ENCODE measurements at places on chromosomes 1 and 21. TPM values are rescaled to one million over a fixed set of nuclear protein-coding genes. Genes with fewer than 3 reads are reported as not detected.
A peak's percentile ranks its signal among the peaks of the same experiment; 100 is the strongest.

NCAM2 gene
- total RNA-seq = 34.0 TPM

- H3K4me3 ChIP-seq = no peak overlapping the region
- DNase-seq = no peak
- H3K27me3 ChIP-seq = no peaks in the 10 kb centered on the region
- peak overlapping the region; percentile 47 for H3K27ac ChIP-seq
- no peaks in the 10 kb centered on the region for H3K36me3 ChIP-seq
These were observed 44.1 kb upstream of the C1orf105 start for GRCh38 chr1:172376431-172376830.

MMP23B gene
- total RNA-seq = 70.3 TPM

DNA sequence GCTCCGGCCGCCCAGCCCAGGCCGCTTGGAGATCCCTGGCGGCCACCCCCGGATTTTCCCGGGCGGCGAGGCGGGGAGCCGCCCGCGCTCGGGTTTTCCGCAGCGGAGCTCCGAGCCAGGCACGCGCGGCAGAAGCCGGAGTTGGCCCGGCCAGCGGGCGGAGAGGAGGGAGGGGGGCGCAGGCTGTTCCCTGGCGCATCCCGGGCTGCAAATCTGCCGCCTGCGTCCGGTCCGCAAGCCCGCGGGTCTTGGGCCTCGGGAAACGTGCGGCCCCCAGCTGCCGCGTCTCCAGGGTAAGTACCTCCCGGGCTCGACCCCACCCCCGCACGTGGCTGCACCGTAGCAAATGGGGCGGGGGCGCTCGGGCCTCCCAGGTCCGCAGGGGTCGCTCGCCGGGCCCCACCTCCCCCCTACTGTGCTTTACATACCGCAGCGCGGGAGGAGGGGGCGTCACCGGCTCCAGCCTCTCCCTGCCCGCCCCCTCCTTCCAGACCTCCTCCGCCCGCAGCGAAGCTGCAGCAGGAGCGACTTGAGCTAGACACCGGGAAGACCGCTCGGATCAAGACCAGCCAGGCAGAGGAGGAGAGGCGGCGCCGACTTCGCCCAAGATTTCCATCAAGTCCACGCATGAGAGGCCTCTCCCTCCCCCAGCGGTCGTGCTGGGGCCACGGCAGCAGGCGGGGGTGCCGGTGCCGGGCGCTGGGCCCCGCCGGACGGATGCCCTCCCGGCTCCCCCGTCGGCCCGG lies 1.6 kb downstream of the TMEM200B start:
- peak; percentile 39 for DNase-seq
- H3K4me3 ChIP-seq = peak overlapping the region; percentile 81
- no peaks in the 10 kb centered on the region for H3K27me3 ChIP-seq
- H3K4me1 ChIP-seq = peaks cover 17% of the 10 kb centered on the region
- H3K36me3 ChIP-seq = peaks cover 3% of the 10 kb centered on the region

GRCh38 chr1:4397196-4397595 lies 257.2 kb upstream of the AJAP1 start:
- no peak overlapping the region for H3K27ac ChIP-seq
- H3K27me3 ChIP-seq = peaks cover 3% of the 10 kb centered on the region
- H3K4me3 ChIP-seq = no peak overlapping the region
- no peaks in the 10 kb centered on the region for H3K36me3 ChIP-seq

ITLN2 gene
- 0.41 TPM for total RNA-seq

GRCh38 chr1:59994302-59995198 lies 68.0 kb upstream of the CYP2J2 start:
- H3K36me3 ChIP-seq = no peaks in the 10 kb centered on the region
- H3K4me3 ChIP-seq = no peak overlapping the region
- H3K27me3 ChIP-seq = peaks cover 5% of the 10 kb centered on the region
- peaks cover 32% of the 10 kb centered on the region for H3K4me1 ChIP-seq
- no peak for DNase-seq

HFM1 gene
- total RNA-seq = 7.4 TPM

DNA sequence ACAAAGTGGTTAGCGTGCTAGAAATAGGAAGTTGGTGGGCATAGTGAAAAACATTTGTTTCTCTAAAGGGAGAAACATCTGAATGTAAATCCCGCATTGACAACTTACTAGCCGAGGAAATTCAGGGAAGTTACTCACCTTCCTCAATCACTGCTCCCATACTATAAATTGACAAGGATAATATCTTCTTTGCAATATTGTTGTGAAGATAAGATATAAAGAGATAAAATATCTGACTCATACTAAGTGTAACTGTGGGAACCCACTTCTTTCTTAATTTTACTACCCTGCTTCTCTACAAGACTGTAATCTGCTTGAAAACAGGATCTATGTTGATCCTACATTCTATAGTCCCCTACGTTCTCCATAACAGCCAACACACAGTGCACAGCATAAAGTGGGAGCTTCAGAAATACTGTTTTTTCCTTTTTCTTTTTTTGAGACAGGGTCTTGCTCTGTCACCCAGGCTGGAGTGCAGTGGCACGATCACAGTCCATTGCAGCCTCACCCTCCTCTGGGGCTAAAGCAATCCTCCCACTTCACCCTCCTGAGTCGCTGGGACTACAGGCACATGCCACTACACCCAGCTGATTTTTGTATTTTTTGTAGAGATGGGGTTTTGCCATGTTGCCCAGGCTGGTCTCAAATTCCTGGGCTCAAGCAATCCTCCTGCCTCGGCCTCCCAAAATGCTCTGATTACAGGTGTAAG lies 57.4 kb upstream of the C1orf21 start:
- H3K27me3 ChIP-seq = no peaks in the 10 kb centered on the region
- no peaks in the 10 kb centered on the region for H3K36me3 ChIP-seq
- no peak overlapping the region for H3K4me3 ChIP-seq
- DNase-seq = no peak
- H3K4me1 ChIP-seq = peaks cover 14% of the 10 kb centered on the region

- peaks cover 11% of the 10 kb centered on the region for H3K36me3 ChIP-seq
- peak overlapping the region; percentile 82 for H3K27ac ChIP-seq
- H3K4me1 ChIP-seq = peaks cover 6% of the 10 kb centered on the region
- no peak overlapping the region for H3K4me3 ChIP-seq
These were observed 25.3 kb downstream of the TP53BP2 start for GRCh38 chr1:223820515-223820858.

GRCh38 chr1:106619827-106620134 lies 436.7 kb upstream of the PRMT6 start:
- no peak overlapping the region for H3K4me3 ChIP-seq
- H3K4me1 ChIP-seq = no peaks in the 10 kb centered on the region
- no peaks in the 10 kb centered on the region for H3K36me3 ChIP-seq
- H3K27ac ChIP-seq = no peak overlapping the region
- H3K27me3 ChIP-seq = no peaks in the 10 kb centered on the region

DNA sequence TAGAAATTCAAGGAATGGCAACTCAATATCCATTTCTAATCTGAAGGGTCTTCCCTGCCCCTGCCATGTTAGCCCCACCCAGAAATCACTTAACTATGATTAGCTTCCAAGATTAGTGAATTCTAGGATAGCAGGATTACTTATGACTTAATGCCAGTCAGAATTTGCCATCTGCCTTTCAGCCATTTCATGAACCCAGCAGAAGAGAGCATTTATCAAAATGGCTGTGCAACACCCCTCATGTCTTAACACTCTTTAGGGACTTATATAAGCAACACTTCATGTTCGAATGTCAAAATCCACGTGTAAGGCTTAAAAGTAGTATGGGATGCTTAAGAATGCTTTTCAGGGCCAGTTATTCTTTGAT lies 288.5 kb downstream of the NFIA start:
- H3K27ac ChIP-seq = peak overlapping the region; percentile 92
- peaks cover 55% of the 10 kb centered on the region for H3K4me1 ChIP-seq
- no peak for DNase-seq

Data from mesothelial cell of epicardium (in vitro differentiated cells).